Stimulated activated CD4-positive, alpha-beta T cell treated with anti-CD3 and anti-CD28 coated beads, Interleukin-4, amount 100 ng/mL, for 4 hours (primary cell): ENCODE measurements at places on chromosomes 4 and X.
A peak's percentile ranks its signal among the peaks of the same experiment; 100 is the strongest.

DNA sequence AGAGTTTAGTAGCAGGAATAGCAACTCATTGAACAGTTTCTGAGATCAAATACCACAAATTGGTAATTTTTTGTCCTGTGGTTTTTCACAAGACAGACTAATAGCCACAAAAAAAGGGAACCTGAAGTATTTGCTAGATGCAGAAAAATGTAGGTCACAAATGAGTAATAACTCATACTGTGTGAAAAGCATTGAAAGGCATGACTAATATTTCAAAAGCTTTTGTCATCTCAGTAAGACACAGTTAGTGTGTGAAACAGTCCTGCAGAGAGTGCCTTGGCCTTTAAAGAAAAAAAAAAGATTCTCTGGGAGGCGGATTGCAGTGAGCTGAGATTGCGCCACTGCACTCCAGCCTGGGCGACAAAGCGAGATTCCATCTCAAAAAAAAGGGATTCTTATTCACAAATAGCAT, 31.4 kb upstream of the SLC25A31 start:
- DNase-seq = no peak

GRCh38 chr4:126843492-126844067, 789.2 kb upstream of the INTU start:
- no peak for DNase-seq

GRCh38 chrX:134365904-134366303, 94.1 kb upstream of the HPRT1 start:
- DNase-seq = no peak

DNA sequence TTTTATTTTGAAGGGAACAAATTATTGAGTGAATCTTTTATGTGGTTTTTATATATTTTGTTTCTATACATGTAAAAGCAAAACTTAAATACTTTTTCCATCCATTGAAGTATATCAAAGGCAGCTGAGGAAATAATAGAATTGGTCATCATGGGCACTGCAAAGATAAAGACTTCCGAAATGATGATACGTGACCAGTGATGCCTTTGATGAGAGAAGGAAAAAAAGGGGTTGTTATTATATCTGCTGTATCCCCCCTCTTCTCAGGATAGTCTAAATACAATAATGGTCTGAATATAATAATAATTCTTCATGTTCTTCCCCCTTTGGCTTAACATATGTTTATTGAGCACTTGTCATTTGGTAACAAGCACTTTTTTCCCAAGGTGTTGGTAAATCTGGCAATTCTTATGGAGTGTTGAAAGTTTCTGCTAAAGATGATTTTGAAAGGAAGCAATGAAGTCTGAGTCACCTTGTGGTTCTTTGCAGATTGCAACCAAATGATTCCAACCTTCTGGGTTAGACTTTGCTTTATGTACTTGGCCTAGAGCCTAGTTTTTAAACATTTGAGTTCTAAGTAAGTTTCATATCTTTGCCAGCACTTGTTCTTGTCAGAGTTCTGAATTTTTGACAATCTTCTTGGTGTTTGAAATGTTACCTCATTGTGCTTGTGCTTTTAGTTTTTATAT, 60.8 kb downstream of the USP9X start:
- no peak for DNase-seq

DNA sequence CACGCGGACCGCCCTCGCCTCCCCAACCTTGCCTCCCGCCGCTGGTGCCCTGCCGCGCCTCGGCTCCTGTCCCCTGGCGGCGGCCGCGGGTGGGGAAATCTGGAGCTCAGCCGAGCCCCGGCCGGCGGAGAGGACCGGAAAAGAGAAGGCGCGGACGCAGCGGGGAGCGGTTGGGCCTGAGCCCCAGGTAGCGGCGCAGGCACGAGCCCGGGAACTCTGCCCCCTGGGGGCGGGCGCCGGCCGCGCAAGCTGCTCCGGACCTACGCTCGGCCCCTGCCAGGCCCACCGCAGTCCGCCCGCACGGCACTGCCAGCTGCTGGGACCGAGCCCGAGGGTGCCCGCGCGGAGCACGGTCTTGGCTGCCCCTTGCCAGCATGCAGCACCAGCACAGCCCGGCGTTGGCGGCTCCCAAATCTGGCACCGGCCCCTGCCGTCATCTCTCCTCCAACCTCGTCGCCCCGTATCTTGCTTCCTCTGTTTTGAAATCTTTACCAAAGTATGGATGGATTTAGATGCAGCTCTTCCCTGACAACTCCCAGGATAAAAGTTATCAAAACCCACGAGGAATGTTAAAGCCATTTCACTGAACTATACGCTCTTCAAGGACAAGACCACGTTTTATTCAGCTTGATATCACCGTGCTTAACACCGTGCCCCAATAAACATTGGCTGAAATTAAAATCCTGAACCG, at the start of gene PRSS12:
PRSS12 (minus strand) TSS at position 161 of the 691 bp plus-strand sequence. CDS start 283 bp downstream, outside the sequence.
- DNase-seq = peak; percentile 53

GRCh38 chrX:100831219-100831946, 11.2 kb downstream of the CSTF2 start:
- no peak for DNase-seq

GRCh38 chrX:130051176-130051845, 59.0 kb downstream of the ELF4 start:
- no peak for DNase-seq

DNA sequence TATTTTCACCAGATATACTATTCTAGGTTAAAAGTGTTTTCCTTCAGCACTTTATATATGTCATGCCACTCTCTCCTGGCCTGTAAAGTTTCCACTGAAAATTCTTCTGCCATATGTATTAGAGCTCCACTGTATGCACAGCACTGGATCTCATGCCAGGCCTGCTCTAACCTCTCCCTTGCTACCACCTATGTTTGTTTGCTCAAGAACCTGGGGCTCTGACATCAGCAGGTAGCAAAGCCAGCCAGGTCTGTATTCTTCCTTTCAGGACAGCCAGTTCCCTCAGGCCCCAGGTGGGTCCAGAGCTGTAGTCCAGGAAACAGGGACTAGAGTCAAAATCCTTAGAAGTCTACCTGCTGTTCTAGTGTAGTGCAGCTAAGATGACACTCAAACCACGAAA, 19.1 kb upstream of the MUC7 start:
- DNase-seq = no peak

DNA sequence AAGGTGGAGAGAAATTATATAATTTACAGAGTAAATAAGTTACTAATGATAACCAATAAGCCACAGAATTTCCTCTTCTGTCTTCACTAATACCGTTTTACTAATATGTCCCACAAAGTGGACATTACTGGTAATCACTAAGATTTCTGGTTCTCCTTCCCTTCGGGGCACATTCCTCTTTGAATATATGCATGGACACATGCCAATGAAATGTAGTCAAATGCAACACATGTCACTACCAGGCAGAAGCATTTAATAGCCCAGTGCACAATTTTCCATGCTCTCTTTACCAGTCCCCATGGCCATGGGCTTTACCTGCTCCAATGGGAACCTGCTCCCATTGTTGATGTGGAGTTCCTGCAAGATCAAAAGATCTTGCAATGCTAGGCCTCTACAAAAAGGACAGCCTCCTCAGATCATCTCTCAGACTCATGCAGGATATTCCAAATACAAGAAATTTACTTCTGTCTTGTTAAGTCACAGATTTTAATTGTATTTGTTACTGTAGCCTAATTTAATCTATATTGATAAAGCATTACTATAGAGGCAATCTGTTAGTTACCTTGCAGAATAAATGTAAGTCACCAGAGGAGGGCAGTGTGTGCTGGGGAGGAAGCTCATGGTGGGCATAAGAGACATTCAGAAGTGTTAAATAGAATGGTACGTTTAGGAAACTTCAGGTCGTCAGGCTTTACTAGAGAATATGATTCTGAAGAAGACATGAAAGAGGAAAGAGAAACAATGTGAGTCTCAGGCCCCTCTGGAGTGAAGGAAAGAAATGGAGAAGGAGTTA, 37.1 kb upstream of the INPP4B start:
- no peak for DNase-seq

GRCh38 chr4:15018361-15018760, 16.1 kb downstream of the CPEB2 start:
- no peak for DNase-seq

GRCh38 chrX:28717864-28718263, 130.6 kb downstream of the IL1RAPL1 start:
- no peak for DNase-seq

GRCh38 chr4:2811830-2812611, 19.1 kb downstream of the SH3BP2 start:
- peak; percentile 52 for DNase-seq

DNA sequence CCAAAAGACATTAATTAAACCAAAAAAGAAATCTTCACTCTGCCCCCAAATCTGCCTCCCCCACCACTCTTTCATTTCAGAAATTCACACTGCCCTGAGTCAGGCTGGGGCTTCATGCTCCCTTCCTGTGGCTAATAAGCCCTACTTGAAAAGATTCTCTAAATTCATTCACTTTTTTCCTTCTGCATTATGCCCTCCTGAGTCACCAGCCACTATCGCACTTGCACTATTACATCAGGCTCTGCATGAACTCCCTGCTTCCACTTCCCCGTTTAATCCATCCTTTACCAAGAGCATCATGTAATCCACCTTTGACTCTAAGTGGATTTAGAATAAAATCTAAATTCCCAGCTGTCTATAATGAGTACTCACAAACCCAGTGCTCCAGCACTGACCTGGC, 295.4 kb upstream of the KLF3 start:
- DNase-seq = no peak

GRCh38 chr4:74900862-74901261, 32.1 kb upstream of the PARM1 start:
- DNase-seq = no peak

- DNase-seq = no peak
Measured at GRCh38 chr4:132114885-132115284, 1034.2 kb upstream of the PCDH10 start.

DNA sequence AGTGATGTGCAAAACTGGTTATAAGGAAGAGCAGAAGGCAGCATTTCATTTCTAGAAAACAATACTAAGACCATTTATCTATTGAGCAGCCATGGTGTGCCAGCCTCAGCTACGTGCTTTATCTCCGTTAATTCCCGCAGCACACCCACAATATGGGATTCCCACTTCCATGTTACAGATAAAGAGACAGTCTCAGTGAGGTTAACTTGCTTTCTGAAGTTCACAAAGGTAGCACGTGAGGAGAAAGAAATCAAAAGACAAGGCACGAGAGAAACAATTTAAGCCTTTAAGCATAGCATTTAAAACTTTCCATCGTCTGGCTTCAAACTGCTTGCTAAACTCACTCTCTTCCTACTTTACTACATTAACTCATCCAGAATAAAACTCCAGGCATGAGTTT, 8.0 kb upstream of the RPL34 start:
- no peak for DNase-seq

- no peak for DNase-seq
Measured at GRCh38 chr4:101421386-101421785, 74.1 kb upstream of the PPP3CA start.

GRCh38 chr4:100981447-100982204, 365.7 kb downstream of the PPP3CA start:
- no peak for DNase-seq

- no peak for DNase-seq
Measured at GRCh38 chr4:154390324-154390723, 101.3 kb downstream of the DCHS2 start.

GRCh38 chr4:130640592-130640991, 1544.6 kb downstream of the C4orf33 start:
- no peak for DNase-seq

GRCh38 chr4:172762895-172763294, 405.7 kb upstream of the GALNT7 start:
- DNase-seq = no peak

GRCh38 chr4:188987011-188987410, 847.8 kb downstream of the TRIML1 start:
- no peak for DNase-seq

DNA sequence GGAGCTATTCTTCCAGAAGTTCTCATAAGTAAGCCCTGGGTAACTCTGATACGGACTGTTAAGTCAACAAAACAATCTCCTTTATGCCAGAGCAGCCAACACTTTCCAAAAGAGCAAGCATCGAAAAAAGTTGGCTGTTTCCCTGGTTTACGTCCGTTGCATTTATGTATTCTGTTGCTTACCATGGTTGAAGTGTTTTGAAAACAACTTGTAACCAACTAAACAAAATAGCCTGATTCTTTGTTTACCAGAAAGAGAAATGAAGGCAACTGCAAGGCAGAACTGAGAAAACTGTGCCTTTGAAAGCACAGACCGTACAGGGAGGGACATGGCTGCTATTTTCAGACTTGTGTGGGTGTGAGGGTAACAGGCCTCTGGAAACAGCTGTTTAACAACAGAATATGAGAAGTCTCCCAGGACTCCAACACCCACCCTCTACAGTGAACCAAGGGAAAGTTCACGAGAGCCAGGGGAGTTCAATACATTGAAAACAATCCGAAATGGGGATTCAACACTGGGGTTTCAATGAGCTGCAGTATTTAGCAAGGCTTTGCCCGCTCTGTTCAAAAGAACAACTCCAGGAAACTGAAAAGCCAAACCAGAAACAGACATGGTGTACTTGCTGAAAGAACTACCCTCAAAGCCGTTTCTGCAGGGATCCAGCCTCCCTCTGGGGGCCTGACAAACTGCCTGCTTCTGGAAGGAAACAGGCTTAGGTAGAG, 95.8 kb upstream of the EGFL6 start:
- DNase-seq = no peak

GRCh38 chr4:4427121-4427870, 40.4 kb downstream of the NSG1 start:
- no peak for DNase-seq

DNA sequence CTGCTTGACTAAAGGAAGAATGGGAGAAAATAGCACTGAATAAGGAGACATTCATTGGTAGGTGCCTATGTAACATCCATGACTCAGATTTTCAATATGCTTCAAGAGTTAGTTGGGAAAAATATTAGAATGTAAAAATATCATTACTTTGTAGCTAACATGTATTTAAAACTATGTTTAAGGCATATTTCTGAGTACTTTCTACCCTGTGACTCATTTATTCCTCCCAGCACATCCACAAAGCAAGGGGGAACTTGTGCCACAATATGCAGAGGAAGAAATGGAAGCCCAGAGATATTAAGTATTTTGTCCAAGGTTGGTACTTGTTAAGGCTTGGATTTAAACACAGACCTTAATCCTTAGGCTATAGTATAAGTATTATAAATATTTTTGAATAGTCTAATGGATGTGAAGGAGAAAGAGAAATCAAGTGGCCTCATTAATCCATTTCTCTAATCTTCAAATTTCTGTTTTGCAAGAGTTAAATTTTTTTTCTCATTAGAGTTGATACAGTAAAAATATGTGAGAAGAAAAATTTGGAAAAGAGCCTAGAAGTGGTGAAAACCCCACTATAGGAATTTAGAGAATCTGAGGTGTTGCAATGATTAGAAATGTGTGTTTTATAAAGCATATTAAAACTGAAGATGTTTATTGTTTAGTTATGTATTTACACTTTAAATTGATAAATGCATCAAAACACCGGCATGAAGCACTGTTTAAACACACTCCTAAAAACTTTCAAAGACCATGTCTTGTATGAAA, 149.3 kb upstream of the GYPA start:
- DNase-seq = no peak

GRCh38 chrX:28848707-28849106, 261.5 kb downstream of the IL1RAPL1 start:
- DNase-seq = no peak

- DNase-seq = no peak
Measured at GRCh38 chrX:151754641-151755215, 20.2 kb downstream of the CNGA2 start.

- no peak for DNase-seq
Measured at GRCh38 chr4:92381616-92382015, 77.8 kb downstream of the GRID2 start.

- DNase-seq = peak; percentile 65
Measured at GRCh38 chrX:11787564-11787963, 29.5 kb downstream of the MSL3 start.
